ENCODE measurements at places on chromosomes 3 and 15. TPM values are rescaled to one million over a fixed set of nuclear protein-coding genes. Genes with fewer than 3 reads are reported as not detected.

DNA sequence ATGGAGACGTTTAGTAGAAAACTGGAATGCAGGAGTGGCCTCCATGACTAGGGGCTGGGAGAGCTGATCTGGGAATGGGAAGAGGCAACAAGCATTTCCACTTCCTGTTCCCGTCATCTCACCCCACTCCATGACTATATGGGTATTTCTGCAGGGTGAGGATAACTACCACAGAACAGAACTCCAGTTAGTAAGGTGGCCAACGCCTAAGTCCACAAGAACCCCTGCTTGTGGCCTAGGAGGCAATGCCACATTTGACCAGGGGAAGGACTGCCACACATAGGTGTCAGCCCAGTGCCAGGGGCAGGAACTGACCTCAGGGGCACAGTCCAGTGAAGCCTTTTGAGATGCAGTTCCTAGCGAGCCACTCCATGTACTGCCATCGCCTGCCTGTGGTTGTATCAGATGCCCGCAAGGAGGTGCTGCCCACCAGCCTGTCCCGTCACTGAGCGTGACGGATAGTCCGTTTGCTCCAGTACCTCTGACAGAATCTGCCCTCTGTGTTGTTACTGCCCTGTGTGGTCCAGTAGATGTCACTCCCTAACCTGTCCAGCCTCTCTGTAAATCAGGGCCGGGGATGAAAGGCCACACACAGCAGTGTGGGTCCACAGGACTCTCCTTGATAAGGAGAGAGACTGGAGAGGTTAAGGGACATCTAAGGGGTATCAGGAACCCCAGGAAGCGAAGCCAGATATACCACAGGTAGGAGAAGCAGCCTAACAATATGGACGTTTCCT, 3.5 kb upstream of the MTFMT start:
- no peaks in the 10 kb centered on the region for H3K27me3 ChIP-seq
- no peak overlapping the region for H3K4me3 ChIP-seq
- H3K27ac ChIP-seq = no peak overlapping the region
- peaks cover 14% of the 10 kb centered on the region for H3K4me1 ChIP-seq
- peak; percentile 78 for DNase-seq

GRCh38 chr3:180875124-180875698, 37.3 kb upstream of the FXR1 start:
- no peaks in the 10 kb centered on the region for H3K27me3 ChIP-seq
- no peaks in the 10 kb centered on the region for H3K4me1 ChIP-seq
- no peak for DNase-seq
- H3K4me3 ChIP-seq = no peak overlapping the region

DNA sequence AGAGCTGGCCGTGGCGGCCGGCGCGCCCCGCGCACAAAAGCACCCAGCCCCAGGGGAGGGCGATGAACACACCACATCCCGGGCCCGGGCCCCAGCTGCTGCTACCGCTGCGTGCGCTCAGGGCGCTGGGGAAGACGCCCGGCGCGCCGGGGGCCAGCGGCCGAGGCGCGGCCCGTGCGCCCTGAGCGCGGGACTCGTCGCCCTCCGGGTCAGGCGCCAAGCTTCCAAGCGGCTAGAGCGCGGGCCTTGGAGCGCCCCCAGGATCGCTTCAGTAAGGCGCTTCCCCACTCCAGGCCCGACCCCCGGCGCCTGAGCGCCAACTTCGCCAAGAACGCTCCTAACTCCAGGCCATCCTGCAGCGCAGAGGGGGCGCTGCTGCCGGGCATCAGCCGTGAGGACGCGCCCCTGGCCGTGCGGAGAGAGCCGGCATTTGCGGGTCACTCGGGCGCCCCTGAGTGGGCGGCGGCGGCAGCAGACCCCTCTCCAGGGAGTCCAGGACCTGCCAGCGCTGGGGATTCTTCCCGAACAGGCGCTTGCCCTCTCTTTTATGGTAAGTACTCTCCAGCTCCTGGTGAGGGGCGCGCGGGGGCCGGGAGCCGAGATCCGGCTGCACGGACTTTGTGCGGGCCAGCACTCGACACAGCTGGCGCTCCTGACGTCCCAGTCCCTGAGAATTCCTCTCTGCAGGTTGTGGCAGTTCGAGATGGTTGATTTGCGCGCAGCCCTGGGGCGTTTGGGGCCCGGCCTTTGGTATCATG, 475 bp downstream of the SPSB4 start:
- H3K4me1 ChIP-seq = no peaks in the 10 kb centered on the region
- no peak for DNase-seq
- H3K27ac ChIP-seq = no peak overlapping the region
- no peak overlapping the region for H3K4me3 ChIP-seq

Gene TLR9
- total RNA-seq = 26.5 TPM
